ENCODE measurements at places on chromosomes 4 and X.

- peak; percentile 79 for DNase-seq
These were observed 46.5 kb upstream of the HMX1 start for GRCh38 chr4:8917868-8918783.

DNA sequence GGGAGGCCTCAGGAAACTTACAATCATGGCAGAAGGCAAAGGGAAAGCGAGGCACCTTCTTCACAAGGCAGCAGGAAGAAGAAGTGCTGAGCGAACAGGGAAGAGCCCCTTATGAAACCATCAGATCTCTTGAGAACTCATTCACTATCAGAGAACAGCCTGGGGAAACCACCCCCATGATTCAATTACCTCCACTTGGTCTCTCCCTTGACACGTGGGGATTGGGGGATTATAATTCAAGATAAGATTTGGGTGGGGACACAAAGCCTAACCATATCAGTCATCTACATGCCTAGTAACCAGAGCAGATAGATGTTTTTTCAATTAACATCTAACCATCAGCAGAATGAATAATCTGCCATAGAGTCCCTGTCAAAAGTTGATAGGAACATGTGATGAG lies 30.4 kb downstream of the FAM13A start:
- DNase-seq, result no peak

DNA sequence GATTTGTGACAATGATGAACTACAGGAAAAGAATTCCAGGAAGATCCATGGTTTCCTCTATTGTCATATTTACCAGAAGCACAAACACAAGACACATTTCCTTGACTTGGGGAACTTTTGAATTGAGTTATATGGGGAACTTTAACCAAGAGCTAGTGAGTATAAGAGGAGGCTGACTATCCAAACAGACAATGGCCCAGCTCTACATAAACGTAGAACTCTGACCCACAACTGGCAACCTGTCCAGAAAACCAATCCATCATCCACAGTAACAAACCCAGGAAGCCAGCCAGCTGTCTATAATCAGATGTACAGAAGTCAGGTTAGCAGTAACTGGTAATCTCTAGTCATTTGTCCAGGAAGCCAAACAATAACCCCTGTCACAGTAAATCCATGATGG lies 167.0 kb upstream of the CPEB2 start:
- DNase-seq, result no peak

DNA sequence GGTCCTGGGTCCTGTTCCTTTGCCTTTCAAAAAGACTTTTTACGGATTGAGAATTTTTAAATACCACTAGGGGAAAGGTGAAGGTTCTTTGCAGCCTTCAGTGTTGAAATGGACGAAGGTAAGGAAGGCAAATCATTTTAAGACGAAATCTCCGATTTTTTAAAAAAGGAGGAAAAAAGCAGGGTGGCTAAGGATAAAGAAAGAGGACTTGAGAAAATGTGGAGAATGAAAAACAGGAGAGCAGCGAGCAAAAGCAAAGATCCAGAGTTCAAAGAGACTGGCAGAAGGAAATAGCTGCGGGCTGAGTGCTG lies 314 bp downstream of the EPHA5 start:
- no peak for DNase-seq

DNA sequence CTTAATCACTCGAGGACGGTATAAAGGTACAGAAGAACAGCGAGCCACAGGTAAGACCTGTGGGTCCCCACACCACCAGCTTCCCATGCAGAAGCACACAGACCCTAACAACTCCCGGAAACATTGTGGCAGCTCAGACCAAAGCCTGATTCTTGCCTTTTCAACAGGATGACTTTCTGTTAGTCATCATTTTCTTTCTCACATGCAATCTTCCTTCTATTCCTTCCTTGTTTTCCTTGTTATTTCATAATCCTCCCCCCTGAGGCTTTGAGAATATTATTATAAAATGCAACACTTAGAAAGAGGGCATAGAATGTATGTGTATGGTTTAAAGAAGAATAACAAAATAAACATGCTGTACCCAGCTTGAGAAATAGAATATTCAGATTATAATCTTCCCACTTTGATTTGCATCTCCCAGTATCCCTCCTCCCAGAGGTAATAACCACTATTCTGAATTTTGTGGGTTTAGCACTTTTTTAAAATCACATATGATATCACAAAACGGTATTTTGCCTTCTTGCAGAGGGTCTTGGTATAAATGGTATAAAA lies 100.9 kb downstream of the FHDC1 start:
- DNase-seq, result no peak

- no peak for DNase-seq
These were observed 82.5 kb downstream of the WFS1 start for GRCh38 chr4:6352031-6352692.

DNA sequence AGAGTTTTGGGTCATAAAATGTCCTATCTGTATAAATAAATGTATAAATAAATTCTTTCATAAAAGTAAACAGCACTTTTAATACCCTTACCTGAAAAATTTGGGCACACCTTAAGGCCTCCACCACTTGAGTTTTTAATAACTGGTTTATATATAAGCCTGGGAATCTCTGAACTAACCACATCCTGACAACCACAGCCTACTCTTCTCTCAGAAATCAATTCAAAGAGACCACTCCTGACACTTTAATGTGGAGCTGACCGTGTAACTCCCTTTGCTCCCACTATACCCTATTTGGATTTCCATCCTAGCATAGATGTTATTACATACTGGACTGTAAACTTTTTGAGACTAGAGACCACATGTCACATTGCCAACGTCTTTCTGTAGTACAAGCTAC lies 3.5 kb downstream of the FBXL5 start:
- no peak for DNase-seq

- peak; percentile 25 for DNase-seq
These were observed 99.3 kb upstream of the EGFL6 start for GRCh38 chrX:13469963-13470684.

GRCh38 chrX:108306086-108306485 lies 132.1 kb downstream of the COL4A6 start:
- no peak for DNase-seq

- DNase-seq, result no peak
These were observed 6.8 kb downstream of the PLA2G12A start for GRCh38 chr4:109723110-109723509.

- DNase-seq, result no peak
These were observed 189.8 kb upstream of the AFF2 start for GRCh38 chrX:148310426-148311165.

GRCh38 chr4:140049849-140050637 lies 103.9 kb downstream of the MAML3 start:
- DNase-seq, result no peak

DNA sequence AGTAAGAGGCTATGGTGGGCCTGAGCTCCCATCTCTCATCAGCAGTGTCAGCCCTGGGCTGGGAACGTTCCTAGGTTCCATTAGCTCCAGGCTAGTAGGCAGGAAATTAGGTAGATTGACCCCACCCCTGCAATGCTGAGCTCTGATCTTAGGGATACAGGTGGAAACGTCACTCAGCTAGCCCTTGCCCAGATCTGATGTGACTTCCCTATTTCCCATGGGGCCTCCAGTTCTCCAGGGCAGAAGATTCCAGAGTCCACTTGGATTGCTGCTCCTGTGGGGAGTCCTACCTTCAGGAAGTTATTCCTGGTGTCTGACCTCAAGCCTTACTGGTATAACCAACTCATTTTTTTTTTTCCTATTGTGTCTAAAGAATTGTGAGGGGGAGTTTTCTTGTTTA lies 81.1 kb downstream of the EFNB1 start:
- no peak for DNase-seq

GRCh38 chr4:7450775-7451433 lies 16.2 kb upstream of the PSAPL1 start:
- DNase-seq, result no peak

DNA sequence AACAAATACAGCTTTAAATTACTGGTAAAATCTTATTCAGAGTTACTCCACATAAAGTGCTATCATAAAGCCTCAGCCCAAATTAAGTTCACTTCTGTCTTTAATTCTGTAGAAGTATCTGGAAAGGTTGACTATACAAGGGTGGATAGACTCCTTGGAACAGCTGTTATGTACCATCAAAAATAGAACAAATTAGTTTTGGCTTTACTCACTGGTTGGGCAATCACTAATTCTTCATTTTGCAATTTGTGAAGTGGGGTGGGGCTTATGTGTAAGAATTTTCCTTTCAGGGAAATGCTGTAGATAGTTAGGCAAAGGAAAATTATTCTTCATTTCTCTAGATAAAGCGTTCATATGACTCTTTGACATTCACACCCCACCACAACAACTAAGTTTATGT lies 7.8 kb downstream of the DIAPH2 start:
- DNase-seq, result no peak

DNA sequence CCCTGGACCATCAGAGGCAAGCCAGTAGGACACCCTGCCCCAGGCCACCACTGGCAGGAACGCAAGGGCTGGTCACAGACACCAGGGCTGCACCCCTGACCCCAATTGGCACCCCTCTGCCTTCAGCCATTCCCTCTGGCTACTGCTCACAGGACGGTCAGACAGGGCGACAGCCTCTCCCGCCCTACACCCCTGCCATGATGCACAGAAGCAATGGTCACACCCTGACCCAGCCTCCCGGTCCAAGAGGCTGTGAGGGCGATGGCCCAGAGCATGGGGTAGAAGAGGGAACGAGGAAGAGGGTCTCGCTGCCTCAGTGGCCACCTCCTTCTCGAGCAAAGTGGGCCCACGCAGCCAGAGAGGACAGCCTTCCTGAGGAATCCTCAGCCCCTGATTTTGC lies 143.5 kb downstream of the SOWAHB start:
- no peak for DNase-seq

DNA sequence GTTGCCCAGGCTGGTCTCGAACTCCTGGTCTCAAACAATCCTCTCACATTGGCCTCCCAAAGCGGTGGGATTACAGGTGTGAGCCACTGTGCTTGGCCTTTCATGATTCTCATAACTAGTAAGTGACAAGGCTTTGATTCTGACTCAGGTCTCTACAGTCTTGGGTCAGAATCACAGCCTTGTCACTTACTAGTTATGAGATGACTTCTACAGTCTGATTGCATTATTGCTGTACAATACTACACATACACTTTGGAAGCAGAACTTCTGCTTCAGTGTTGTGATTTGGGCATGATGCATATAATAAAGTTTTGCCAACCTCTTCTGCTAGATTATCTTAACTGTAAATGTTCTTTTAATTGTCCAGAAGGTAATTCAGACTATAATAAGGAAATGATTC lies 123.3 kb downstream of the KDM6A start:
- no peak for DNase-seq

GRCh38 chr4:106365613-106366012 lies 3.0 kb downstream of the GIMD1 start:
- peak; percentile 68 for DNase-seq

GRCh38 chr4:26820346-26820745 lies 40.3 kb upstream of the STIM2 start:
- DNase-seq, result no peak

GRCh38 chr4:14184265-14184664 lies 556.7 kb upstream of the BOD1L1 start:
- no peak for DNase-seq

GRCh38 chr4:75034523-75034922 lies 101.6 kb downstream of the PARM1 start:
- DNase-seq, result no peak

DNA sequence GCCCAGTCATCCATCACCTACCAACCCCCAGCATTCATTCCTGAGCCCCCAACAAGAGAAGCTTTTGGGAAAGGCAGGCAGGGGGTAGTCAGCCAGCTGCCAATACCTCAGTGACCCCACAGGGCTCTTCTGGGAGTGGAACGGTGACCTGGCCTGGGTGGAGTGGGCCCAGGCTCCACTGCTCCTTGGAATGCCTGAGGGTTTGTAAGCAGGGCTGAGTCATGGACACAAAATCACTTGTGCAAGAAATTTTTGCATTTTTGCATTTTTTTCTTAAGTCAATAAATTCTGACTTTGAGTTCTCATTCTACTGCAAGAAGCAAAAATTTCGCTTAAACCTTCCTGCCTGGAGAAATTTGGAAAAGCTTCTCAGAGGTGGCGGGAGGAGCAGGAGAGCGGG lies 18.5 kb downstream of the SORCS2 start:
- DNase-seq, result peak; percentile 89

GRCh38 chr4:43325220-43325967 lies 432.9 kb downstream of the GRXCR1 start:
- DNase-seq, result peak; percentile 4

DNA sequence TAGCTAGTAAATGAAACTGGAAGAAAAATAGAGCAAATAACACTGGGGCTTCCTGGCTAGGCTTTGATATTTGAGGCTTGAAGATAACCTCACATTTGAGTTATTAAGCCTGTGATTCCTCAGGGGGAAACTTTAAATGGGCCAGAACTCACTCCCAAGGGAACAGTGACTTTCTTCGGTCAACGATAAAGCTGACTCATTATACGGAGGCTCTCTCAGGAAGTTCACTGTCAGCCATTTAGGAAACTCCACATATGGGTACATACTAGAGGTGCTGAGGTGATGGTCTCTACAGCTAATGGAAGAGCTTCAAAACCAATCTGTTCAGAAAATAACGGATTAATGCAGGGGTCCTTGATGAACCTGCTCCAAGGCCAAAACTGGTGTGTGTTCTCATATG lies 120.8 kb downstream of the SH2D1A start:
- no peak for DNase-seq

GRCh38 chr4:107876099-107876498 lies 51.4 kb downstream of the SGMS2 start:
- no peak for DNase-seq

- no peak for DNase-seq
These were observed 132.7 kb downstream of the CPZ start for GRCh38 chr4:8725071-8725841.

DNA sequence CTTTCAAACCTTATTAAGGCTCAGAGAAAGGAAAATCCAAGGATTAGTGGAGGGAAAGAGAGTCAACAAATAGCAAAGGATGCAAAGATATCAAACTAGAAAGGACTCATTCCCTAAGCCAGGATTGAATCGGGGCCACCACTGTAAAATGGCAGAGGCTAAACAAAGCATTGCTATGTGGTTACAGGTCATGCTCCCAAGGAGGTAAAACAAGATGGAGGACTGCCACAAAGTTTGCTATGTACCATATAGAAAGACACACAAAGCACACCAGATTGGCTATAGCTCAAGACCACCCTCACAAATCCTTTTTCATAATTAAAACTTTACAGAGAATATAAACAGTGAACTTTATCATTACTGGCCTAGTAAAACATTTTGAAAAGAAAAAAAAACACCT lies 25.9 kb upstream of the PASD1 start:
- no peak for DNase-seq

DNA sequence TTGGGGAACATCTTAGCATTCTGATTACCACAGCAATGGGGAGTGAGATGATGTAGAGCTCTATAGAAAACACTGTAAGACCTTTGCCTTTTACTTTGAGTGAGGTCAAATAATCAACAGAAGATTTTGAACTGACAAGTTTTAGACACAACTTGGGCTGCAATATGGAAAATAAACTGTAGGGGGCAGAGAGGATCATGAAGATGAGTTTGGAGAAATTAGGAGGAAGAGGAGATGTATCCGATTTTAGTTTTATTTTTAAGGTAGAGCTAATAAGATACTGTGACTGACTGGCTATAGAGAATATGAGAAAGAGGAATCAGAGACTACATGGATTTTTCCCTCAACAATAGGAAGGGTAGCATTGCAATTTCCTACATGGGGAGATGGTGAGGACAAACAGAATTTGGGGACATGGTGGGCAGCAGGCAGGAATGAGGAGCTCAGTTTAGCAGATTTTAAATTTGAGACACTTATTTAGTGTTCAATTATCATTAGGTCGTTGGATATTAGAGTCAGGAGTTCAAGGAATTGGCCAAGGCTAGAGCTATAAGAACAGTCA lies 563.1 kb downstream of the INPP4B start:
- DNase-seq, result no peak
